Germinal center (tissue), 1 donor: ENCODE measurements at places on chromosomes 4 and X.

GRCh38 chrX:42930071-42930470 is 152.1 kb upstream of the PPP1R2C start:
- DNase-seq = no peak

DNA sequence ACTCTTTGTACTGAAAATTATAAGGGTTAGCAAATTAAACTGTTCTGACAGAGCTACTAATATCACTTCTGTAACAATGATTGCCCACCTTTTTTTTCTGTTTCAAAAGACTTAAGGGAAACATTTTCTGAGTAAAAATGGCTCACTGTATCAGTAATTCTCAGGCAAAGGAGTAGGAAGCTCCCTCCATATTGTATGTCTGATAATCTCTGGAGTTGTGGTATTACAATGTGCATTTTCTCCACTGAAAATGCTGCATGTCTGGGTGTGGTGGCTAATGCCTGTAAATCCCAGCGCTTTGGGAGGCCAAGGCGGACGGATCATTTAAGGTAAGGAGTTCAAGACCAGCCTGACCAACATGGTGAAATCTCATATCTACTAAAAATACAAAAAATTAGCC is 4.4 kb upstream of the STAP1 start:
- DNase-seq = no peak

- DNase-seq = no peak
Observed at GRCh38 chr4:103002551-103002950, 17.0 kb downstream of the SLC9B1 start.

DNA sequence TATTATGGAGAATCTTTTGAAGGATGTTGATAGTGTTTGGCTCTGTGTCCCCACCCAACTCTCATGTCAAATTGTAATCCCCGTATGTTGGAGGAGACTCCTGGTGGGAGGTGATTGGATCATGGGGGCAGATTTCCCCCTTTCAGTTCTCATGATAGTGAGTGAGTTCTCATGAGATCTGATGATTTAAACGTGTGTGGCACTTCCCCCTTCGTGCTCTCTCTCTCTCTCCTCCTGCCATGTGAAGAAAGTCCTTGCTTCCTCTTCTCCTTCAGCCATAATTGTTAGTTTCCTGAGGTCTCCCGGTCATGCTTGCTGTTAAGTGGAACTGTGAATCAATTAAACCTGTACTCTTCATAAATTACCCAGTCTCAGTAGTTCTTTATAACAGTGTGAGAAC is 166.1 kb upstream of the NUDT6 start:
- no peak for DNase-seq

- DNase-seq = no peak
Observed at GRCh38 chr4:76544725-76545124, 109.7 kb downstream of the SHROOM3 start.

- DNase-seq = no peak
Observed at GRCh38 chr4:148344941-148345340, 97.3 kb downstream of the NR3C2 start.

DNA sequence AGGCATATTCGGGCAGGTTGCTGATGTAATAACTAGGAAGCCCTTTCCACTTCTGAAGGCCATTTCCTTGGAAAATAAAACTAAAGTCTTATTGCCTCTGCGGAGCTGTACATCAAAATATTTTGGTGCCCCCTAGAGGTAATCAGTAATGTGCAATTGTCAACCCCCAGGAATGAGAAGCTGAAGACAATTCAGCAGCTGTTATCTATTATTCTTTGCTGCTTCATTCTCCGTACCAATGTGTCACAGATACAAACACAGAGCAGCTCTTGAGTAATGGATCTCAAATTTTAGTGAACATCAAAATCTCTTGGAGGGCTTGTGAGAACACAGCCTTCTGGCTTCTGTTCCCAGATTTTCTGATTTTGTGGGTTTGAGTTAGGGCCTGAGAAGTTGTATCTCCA is 3.5 kb upstream of the SLIT2 start:
- peak; percentile 29 for DNase-seq

DNA sequence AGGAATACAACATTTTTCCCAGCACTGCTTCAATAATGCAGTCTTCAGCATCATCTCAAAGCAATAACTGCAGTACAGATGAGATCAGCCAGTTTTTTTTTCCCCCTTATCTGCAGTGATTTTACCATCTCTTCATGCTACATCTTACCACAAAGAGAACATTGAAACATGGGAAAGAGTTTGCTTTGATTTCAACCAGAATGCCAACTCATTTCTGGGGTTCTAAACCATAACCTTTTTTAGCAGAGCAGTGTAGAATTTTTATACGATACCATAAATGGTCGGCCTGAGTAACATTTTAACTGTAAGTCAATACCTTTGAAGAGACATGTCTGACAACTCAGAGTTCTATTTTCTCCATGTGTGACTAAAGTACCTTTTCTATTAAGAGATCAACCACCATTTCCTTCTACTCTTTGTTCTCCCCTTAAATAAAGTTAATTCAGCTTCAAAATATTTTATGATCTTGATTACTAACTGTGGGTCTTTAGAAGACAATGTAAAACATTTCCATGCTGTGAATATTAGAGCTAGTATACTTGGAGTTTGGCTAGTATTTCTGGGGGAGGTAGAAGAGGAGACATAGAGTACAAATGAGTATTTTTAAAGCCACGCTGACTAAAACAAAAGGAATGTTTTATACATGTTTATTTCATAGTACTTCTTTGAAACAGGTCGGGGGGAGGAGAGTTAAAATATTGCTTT is 69.1 kb downstream of the TET2 start:
- DNase-seq = no peak

DNA sequence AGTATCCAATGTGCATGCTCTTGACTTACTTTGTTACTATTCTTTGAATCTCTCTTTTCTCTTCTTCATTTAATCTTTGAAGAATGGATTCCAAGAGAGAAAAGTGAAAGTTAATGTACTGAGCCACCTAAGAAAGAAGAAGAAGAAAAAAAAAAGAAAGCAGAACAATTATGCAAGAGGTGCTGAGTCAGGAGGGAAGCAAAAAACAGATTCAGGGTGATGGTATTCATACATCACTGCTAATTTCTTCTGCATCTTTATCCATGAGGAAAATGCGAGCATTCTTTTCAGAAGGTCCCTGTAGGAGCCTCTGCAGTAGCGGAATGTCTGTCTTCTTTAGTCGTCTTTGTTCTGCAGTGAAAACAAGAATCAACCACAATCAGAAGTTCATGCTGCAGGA is 43.9 kb downstream of the RASSF6 start:
- no peak for DNase-seq

DNA sequence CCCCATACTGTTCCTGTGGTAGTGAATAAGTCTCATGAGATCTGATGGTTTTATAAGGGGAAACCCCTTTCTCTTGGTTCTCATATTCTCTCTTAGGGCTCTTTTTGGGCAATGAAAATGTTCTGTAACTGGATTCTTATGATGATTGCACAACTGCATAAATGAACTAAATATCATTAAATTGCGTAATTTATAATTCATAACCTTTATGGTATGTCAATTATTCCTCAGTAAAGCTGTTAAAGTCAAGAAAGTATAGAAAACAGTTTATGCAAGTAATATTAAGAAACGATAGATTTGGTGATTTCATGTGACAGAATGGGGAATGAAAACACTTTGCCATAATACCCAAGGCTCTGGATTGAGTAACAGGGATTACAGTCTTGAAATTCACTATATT is 33.5 kb upstream of the SPANXD start:
- DNase-seq = no peak

DNA sequence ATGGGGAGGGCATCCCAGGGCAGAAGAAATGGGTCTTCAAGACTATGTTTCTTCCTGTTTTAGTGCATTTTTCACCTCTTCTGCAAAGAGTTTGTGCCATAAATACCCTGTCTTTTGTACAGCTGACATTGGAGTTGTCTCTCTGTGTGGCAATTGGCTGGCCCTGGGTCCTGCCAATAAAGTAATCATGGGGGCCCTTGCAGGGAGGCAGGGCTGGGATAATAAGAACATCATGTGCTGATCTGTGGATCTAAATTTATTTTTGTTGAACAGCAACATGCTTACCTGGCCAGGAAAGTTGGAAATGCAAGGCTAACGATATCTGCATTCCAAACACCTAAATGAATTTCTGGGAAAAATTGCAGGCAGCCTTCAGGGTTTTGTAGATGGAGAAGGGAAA is 174.6 kb upstream of the GATB start:
- DNase-seq = no peak

GRCh38 chr4:111230265-111230664 is 607.4 kb upstream of the PITX2 start:
- no peak for DNase-seq

DNA sequence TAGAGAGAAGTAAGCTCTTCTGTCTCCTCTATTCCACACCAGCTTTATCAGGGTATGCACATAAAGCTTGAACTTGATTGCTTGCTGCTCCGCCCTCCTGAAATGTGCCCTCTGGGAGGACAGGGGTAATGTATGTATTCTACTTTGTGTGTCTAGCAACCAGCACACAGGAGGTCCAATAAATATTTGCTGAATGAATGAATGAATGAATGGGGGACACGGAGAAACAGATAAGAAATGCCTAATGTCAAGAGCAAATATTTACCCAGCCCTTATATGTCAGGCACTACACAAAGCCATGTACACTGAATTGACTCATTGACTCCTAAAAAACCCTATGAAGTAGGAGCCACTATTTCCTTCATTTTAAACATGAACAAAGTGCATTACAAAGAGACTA is 2.3 kb upstream of the MSL3 start:
- DNase-seq = no peak

GRCh38 chrX:64206556-64207162 is 1.2 kb upstream of the AMER1 start:
- DNase-seq = no peak

- DNase-seq = peak; percentile 54
Observed at GRCh38 chrX:281166-281999, at the start of gene PLCXD1. PLCXD1 (plus strand) TSS chrX:281381; CDS start chrX:284188, 2,807 bp downstream.

DNA sequence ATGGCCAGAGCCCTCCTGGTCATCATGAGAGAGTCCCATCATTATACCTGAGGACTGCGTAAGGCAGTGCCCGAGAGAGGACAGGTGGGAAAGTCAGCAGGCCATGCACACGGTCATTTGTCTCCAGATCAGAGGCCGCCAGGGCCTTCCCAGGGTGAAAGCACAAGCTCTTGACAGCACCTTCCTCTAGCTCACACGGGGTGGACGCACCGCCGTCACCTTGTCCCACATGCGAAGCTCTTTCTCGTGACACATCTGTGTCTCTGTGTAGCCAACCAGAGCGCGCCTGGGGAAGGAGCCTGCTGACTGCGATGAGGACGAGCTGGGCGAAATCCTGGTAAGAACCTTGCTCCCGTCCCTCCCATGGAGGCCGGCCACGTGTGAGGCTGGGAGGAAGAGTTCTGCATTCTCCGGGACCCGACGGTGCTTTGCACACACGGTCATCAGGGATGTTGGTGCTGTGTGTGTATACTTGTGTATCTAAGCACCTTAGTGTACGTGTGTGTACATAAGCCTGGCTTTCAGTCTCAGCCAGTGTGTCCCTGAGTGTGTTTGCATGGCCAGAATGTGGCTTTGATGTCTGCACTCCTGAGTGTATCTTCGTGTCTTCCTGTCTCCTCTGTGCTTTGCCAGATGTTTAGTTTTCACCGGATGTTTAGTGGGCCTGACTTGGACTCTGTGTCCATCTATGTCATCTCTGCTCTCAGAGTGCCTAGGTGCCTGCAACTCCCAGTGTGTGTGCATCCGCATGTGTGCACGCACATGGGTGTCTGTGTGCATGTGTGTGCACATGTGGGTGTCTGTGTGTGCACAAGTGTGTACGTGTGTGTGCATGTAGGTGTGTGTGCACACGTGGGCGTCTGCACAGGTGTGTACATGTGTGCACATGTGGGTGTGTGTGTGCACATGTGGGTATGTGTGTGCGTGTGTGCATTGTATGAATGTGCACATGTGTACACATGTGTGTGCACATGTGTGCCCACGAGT is 15.1 kb downstream of the ATP5ME start:
- DNase-seq = no peak

GRCh38 chr4:56730097-56730496 is 49.0 kb upstream of the HOPX start:
- DNase-seq = no peak
